K562 (cell line): ENCODE measurements at places on chromosomes 5 and 9. TPM values are rescaled to one million over a fixed set of nuclear protein-coding genes. Genes with fewer than 3 reads are reported as not detected.

The ZNF618 gene
- total RNA-seq, result 13.4 and 13.7 TPM in 2 replicates

The FCN1 gene
- not detected in 2 replicates for total RNA-seq

The C8G gene
- total RNA-seq, result 4.3 and 5.9 TPM in 2 replicates

The PNPLA7 gene
- 0.58 and 0.75 TPM in 2 replicates for total RNA-seq

The FGFR4 gene
- 32.2 and 35.4 TPM in 2 replicates for total RNA-seq

The TICAM2 gene
- total RNA-seq, result 1.7 and 2.1 TPM in 2 replicates

The GFI1B gene
- 73.4 and 75.7 TPM in 2 replicates for total RNA-seq

The F2RL2 gene
- total RNA-seq, result 0.07 and 0.09 TPM in 2 replicates

The TGFBI gene
- total RNA-seq, result 0.62 and 0.98 TPM in 2 replicates

The PLPPR1 gene
- not detected in 2 replicates for total RNA-seq

The TMEM252 gene
- total RNA-seq, result not detected in 2 replicates

The SCGB3A2 gene
- 0.35 TPM in 1 of 2 replicates, not detected in the other for total RNA-seq

The SLIT3 gene
- total RNA-seq, result 0.04 and 0.13 TPM in 2 replicates

The TAF9 gene
- total RNA-seq, result 119 and 124 TPM in 2 replicates

The LMAN2 gene
- 130 and 136 TPM in 2 replicates for total RNA-seq

The SIT1 gene
- total RNA-seq, result 0.16 TPM in 1 of 2 replicates, not detected in the other

The NXNL2 gene
- not detected in 2 replicates for total RNA-seq

The OLFML2A gene
- 0.09 and 0.16 TPM in 2 replicates for total RNA-seq

The SPINK7 gene
- total RNA-seq, result not detected in 2 replicates

The DNAJC18 gene
- total RNA-seq, result 5.0 and 7.5 TPM in 2 replicates

The LVRN gene
- 2.9 and 4.1 TPM in 2 replicates for total RNA-seq

The LHX6 gene
- 13.4 and 14.0 TPM in 2 replicates for total RNA-seq

The TNFSF15 gene
- total RNA-seq, result not detected in 2 replicates

The LHX3 gene
- total RNA-seq, result 0.09 TPM in 1 of 2 replicates, not detected in the other

The ANKRD20A1 gene
- 1.2 and 1.8 TPM in 2 replicates for total RNA-seq

The TMOD1 gene
- 29.3 and 34.7 TPM in 2 replicates for total RNA-seq

The CREB3 gene
- 16.5 and 17.0 TPM in 2 replicates for total RNA-seq

The SCGB3A1 gene
- 0.33 TPM in 1 of 2 replicates, not detected in the other for total RNA-seq

The LCN12 gene
- not detected in 2 replicates for total RNA-seq

The LPCAT1 gene
- total RNA-seq, result 18.4 and 20.8 TPM in 2 replicates

The CDH6 gene
- total RNA-seq, result 0.07 TPM in 1 of 2 replicates, not detected in the other

The MLANA gene
- total RNA-seq, result not detected in 2 replicates

The DMRT3 gene
- not detected in 2 replicates for total RNA-seq

The ASTN2 gene
- 1.9 and 2.0 TPM in 2 replicates for total RNA-seq
